Naive thymus-derived CD4-positive, alpha-beta T cell (primary cell): ENCODE measurements at places on chromosomes 7 and 10.

- no peak for DNase-seq
These were observed 8.2 kb upstream of the SUN1 start for GRCh38 chr7:824081-824480.

DNA sequence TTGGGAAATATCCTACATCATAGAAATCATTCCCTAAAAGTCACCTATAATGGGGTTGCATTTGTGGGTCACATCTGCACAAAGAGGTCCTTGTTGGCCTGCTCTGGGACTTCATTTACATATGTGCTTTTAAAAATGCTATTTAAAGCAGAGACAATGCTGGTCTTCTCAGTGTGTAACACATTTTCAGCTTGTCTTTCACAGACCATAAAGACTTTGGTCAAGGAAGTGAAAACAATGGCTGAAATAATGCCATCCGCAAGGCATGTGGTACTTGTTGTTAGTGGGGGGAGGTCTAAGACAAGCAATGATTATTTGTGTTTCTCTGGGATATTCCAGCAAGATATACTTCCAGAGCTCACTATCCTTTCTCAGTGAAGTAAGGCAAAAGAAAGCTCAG, 84.6 kb upstream of the PDLIM1 start:
- DNase-seq = no peak

DNA sequence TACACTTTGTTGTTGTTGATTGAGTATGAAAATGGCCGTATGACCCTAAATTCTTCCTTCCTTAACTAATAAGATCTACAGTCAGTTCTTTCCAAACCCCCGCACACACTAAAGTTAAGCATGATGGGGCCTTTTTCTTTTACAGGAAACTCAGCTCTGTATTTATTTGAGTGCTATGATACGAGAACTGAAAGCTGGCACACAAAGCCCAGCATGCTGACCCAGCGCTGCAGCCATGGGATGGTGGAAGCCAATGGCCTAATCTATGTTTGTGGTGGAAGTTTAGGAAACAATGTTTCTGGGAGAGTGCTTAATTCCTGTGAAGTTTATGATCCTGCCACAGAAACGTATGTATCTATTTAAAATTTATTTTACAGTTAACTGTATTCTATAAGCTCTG, 14.2 kb upstream of the NUP42 start:
- no peak for DNase-seq

- DNase-seq = no peak
These were observed 210.4 kb downstream of the FAM107B start for GRCh38 chr10:14564268-14564744.

GRCh38 chr7:92002720-92003119, 62.1 kb downstream of the AKAP9 start:
- DNase-seq = no peak

DNA sequence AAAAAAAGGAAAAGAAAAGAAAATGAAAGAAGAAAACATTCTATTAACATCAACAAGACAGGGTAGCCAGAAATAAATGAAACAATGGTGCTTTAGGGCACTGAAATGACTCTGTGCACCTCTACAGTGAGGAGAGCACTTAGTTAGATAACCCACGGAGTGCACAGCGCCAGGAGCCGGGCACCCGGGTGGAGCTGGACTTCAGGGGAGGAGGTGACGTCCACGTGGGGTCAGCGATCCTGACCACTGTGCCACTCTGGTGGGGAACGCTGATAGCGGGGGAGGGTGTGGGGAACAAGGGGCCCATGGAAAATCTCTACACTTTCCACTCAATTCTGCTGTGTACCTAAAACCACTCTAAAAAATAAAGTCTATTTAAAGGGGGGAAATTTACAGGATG, 15.7 kb upstream of the CNPY1 start:
- DNase-seq = no peak

GRCh38 chr7:7688310-7688709, 30.1 kb downstream of the RPA3 start:
- no peak for DNase-seq

DNA sequence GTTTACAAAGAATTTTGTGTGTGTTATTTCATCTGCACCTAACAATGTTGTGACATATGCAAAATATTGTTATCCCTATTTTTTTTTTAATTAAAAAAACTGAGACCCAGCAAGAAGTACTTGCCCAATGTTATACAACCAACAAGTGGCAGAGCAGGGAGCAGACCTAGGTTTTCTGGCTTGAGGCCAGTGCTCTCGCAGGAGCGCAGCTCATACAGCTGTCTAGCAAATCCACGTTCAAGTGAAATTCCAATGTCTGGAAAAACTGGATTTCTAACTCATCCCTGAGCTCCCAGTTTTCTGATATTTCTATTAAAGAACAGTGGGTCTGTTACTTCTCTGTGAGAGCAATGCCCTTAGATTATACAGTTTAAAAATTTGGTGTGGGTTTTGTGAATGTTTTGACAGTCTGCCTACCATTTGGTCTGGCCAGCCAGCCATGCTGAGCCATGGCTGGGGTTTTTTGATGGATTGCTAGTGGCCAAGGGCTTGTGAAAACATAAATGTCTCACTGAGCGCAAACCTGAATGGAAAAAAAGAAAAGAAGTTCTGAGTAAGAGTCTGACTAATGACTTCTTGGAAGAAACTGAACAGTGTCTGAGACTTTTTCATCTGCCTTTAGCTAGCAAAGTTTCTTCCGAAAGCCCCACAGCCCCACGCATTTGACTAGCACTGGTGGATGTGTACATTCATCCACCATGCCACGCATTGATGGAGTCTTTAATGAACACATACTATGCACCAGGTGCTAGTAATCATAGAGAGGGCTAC, 15.4 kb upstream of the PRF1 start:
- no peak for DNase-seq

GRCh38 chr10:119237722-119238436, 30.5 kb downstream of the GRK5 start:
- DNase-seq = no peak

- no peak for DNase-seq
These were observed 7.8 kb downstream of the NOD1 start for GRCh38 chr7:30470771-30471170.

DNA sequence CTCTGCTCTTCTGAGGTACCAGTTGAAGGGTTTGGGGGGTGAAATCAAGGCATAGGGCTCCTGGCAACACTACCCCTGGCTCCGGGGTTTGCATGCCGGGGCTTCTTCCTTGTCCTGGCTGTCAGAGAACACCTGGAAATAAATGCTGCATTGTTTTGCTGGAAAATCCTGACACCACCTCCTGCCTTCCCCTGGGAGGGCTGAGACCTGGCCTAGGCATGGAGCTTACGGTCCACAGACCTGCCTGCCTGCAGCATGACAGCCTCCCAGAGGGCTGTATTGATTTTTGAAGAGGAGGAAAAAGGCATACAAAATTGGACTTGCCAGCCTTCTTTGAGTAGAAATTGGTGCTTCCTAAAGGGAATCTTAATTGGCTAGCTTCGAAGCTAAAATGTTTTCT, 227.1 kb downstream of the MGMT start:
- DNase-seq = no peak

DNA sequence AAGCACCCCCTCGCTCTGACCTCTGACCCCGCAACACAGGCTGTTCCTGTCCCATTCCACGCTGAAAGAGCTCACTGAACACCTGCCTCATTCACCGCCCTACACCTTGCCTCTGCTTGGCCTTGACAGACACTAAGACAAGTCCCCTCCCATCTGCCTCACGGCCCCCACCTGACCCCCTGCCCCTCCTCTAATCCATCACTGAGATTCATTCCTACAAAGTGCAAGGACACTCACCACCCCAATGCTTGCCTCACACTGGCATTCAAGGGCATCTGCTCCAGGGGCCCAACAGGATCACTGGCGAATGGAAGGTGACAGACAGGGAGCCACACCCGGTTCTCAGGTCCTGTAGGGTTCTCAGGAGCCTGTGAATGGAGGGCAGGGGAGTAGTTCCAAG, 68.1 kb upstream of the NANOS1 start:
- no peak for DNase-seq

DNA sequence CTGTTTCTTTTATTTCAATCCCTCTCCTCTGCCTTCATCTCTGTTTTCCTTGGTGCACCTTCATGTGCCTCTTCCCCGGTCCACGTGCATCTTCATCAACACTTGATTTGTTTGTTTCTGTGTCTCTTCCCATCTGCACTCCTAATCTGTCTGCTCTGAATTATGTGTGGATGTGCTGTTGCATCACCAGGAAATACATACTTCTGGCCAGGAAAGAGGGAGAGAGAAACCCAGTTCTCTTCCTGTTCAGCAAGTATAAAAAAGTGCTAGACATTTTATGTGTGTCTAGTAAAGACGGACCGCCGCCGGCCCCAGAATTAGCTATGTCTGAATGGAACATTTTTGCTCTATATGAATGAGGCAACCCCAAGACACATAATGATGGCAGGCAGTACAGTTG, 93.8 kb downstream of the CALD1 start:
- no peak for DNase-seq

DNA sequence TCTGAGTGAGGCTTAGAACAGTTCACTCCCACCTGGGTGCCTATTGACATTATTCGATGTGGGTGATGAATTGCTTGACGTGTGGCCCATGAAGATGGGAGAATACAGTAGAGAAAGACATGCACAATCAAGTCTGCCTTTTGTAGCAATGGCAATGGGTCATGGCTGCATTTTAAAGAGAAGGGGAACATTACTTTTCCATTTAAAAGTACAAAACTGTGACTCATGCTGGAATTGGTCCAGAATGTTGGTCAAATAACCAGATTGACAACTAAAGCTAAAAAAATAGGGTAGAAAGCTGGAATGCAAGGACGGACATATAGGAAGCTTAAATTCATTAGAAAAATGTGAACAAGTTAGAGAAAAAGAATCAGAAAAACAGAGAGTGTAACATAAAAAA, 104.1 kb upstream of the SLC25A13 start:
- no peak for DNase-seq

- DNase-seq = no peak
These were observed 67.5 kb downstream of the CUX1 start for GRCh38 chr7:101884671-101885596.

DNA sequence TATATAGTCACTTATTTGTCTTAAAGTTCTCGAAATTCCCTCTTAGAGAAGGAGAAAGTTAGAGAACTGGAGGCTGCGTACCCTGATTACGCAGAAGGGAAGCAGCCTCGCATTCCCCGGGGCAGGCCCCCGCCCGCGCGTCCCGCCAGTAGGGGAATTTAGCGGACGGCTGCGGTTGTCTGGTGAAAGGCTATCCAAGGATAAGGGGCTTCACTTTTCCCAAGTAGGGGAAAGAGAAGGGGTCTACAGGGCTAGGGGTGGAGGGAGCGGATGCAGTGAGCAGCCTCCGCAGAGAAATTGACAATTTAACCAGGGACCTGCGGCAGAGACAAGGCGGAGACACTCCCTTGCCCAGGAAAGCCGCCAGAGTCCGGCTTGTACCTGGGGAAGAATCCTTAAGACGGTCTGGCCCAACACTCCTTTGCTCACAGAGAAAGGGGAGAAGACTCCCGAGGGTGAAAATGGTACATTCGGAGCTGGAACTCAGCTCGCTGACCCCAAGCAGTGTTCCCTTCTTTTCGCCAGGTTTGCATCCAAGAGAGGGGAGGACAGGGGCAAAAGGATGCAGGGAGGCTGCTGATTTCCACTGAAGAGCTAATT, 994 bp upstream of the MAGI2 start:
- DNase-seq = no peak

DNA sequence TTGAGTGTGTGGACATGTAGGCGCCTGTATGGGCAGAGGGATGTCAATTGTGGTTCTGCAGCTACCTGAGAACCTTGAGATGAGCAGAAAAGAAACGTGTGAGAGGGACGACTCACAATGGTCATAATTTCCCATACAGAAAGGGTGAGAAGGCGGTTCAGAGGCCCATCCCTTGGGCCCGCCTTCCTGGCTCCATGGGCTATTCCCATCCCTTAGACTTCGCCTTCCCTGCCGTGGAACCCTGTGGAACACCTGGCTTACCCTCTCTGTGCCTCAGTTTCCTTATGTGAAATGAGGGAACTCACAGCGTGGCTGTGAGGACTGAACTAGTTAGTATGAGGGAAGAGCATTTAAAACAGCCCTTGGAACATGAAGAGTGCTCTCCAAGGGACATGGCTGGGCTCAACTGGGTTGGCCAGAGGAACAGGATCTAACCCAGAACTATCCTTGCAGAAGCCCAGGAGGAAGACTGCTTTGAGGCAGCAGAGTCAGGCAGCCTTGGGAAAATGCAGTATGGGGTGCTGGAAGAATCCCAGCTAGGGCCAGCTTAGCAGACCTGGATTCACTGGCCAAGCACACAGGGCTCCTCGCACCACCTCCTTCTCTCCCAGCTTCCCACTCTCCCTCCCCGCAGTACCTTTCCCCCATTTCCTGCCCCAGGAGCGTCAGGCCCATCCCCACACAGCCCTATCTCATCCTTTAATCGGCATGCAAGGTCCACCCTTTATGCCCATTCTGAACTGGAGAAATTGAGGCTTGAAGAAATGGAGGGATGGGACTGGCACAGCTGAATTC, 11.1 kb upstream of the ZMIZ1 start:
- DNase-seq = no peak

- DNase-seq = peak; percentile 46
These were observed 66.4 kb downstream of the EXOC6 start for GRCh38 chr10:92914478-92915325.

DNA sequence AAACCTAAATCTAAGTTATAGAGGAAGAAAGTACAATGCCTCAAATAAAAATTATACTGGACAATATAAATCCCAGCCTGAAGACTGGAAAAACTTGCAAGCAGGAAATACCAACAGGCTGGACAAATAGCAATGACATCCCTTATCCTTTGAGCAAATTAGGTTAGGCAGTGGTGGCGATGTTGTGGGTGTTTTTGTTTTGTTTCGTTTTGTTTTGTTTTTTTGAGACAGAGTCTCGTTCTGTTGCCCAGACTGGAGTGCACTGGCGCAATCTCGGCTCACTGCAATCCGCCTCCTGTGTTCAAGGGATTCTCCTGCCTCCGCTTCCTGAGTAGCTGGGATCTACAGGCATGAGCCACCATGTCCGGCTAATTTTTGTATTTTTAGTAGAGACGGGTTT, 57.3 kb upstream of the TES start:
- DNase-seq = no peak

GRCh38 chr7:7565746-7566650, 686 bp upstream of the MIOS start:
- DNase-seq = no peak

DNA sequence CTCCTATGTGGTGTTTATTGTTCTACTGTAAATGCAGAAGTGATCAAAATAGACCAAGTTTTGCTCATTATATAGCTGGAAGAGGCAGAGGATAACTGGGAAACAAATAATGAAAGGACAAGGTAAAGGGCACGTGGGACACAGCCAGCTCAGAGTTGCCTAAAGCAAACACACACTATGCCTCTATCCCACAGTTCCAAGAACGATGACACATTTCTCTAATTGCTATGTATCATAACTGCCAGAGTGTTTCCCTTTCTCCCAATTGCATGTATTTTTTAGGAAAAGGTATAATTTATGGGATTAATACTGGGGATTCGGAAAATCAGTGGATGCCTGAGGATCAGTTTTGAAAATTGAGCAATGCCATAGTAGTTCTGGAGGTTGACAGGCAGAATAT, 49.0 kb downstream of the CCDC71L start:
- no peak for DNase-seq

GRCh38 chr10:51109801-51110533, 35.7 kb downstream of the PRKG1 start:
- DNase-seq = no peak

- DNase-seq = no peak
These were observed 7.3 kb downstream of the PITX3 start for GRCh38 chr10:102233997-102234396.
